ENCODE measurements at places on chromosomes 3 and 15. TPM values are rescaled to one million over a fixed set of nuclear protein-coding genes. Genes with fewer than 3 reads are reported as not detected.

Gene IQCF5
- not detected for total RNA-seq

Gene CCDC13
- 4.8 TPM for total RNA-seq

Gene FAM43A
- 6.1 TPM for total RNA-seq

Gene ZNF860
- 0.53 TPM for total RNA-seq

Gene FOXB1
- total RNA-seq, result not detected

Gene GOLGA6C
- not detected for total RNA-seq

Gene CXCR6
- total RNA-seq, result not detected

Gene CCR3
- not detected for total RNA-seq

Gene CCNDBP1
- 84.0 TPM for total RNA-seq

Gene SERPINI2
- not detected for total RNA-seq

Gene UROC1
- not detected for total RNA-seq

Gene SLC7A14
- total RNA-seq, result 0.29 TPM

Gene P2RY14
- total RNA-seq, result not detected

Gene CELSR3
- total RNA-seq, result 0.86 TPM

Gene ZNF662
- total RNA-seq, result 0.86 TPM

Gene FANCD2OS
- not detected for total RNA-seq

Gene SRGAP3
- 4.6 TPM for total RNA-seq

Gene ZDHHC3
- 51.7 TPM for total RNA-seq
